ENCODE measurements at places on chromosomes 7 and 10. TPM values are rescaled to one million over a fixed set of nuclear protein-coding genes. Genes with fewer than 3 reads are reported as not detected.

The JAKMIP3 gene
- 0.27 TPM for total RNA-seq

The ABCB4 gene
- 0.35 TPM for total RNA-seq

GRCh38 chr10:18683427-18683826 lies 24.2 kb downstream of the ARL5B start:
- no peak overlapping the region for H3K4me3 ChIP-seq
- no peak overlapping the region for H3K27ac ChIP-seq
- no peak for DNase-seq
- H3K4me1 ChIP-seq: no peaks in the 10 kb centered on the region
- H3K27me3 ChIP-seq: no peaks in the 10 kb centered on the region
- no peaks in the 10 kb centered on the region for H3K36me3 ChIP-seq

DNA sequence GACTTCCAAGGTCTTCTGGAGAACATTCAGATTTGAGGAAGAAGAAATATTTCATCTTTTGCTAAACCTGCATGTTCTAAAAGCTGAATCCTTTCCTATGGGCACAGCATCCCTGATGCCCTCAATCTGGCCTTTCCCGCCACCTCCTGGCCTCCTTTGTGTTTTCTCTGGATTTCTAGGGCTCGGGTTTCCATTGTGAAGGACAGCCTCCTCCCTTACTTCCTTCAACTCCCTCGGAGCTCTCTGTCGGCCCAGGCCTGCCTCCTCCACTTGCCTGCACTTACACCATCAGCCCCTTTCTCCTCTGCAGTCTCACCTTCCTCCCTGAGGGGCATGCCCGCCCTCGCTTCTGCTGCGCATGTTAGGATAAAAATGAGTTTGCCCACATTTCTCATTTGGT lies 75.4 kb downstream of the WIPF3 start:
- no peak for DNase-seq
- no peak overlapping the region for H3K27ac ChIP-seq
- peaks cover 4% of the 10 kb centered on the region for H3K4me1 ChIP-seq

All from colonic mucosa (tissue), 4 donors.